ENCODE measurements at places on chromosomes 12 and 14.

GRCh38 chr12:55965941-55966407, at the start of gene PMEL:
TSS of gene PMEL (minus strand) at chr12:55966042. CDS start at chr12:55966011, 31 bp downstream.
- DNase-seq, result no peak

DNA sequence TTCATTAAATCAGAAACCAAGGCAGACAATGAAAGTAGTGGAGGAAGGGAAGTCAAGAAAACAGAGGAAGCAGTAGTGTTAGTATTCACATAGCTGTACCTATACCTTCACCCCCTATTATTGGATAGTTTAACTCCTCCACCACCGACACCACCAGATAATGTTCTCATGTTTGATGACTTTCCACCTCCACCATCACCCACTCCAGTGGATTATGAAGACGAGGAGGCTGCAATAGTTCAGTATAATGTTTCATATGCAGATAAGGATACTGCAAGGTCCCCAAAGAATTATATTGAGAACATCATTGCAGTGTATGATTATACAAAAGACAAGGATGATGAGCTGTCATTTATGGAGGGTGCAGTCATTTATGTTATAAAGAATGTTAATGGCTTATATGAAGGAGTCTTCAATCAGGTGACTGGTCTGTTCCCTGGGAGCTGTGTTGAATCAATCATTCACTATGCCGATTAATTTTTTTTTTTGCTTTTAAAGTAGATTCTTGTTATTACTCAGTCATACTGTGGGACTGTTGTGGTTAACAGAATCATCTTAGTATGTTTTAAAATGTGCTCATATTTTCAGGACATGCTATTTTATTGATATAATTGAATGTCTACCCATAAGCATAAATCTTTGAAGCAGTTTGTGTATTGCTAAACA, 32.2 kb upstream of the KTN1 start:
- DNase-seq, result no peak

- DNase-seq, result no peak
These were observed 304 bp downstream of the KCTD10 start for GRCh38 chr12:109476807-109477184.

DNA sequence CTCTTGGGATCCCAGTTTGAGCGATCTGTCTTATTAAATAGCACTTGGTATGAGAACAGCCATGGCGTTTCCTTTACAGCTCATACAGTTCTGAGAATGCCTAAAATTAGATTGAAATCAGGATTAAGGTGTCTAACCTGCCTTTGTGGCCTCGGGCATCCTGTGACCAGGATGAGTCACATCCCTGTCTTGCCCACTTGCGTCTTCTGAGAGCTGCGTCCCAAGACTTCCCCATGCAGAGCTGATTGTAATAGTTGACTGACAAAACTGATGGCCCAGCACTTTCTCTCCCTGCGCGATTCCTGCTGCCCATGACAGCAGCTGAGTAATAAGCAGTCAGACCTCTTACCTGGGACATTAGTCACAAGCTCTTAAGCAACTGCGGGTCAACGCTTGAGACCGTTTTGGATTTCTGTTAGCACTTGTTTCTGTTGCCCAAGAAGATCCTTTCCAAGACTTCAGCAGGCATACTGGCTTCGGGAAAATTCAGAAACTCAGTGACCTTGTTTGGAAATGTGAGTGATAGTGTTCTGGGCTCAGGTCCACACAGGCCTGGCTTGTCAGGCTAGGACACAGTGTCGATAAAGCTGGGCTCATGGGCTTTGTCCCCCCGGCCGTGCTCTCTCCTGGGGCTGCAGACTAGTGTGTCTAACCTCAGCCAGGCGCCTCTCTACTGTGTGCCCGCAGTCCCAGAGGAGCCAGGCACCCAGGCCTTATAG, 169.9 kb upstream of the HIF1A start:
- DNase-seq, result peak; percentile 27

DNA sequence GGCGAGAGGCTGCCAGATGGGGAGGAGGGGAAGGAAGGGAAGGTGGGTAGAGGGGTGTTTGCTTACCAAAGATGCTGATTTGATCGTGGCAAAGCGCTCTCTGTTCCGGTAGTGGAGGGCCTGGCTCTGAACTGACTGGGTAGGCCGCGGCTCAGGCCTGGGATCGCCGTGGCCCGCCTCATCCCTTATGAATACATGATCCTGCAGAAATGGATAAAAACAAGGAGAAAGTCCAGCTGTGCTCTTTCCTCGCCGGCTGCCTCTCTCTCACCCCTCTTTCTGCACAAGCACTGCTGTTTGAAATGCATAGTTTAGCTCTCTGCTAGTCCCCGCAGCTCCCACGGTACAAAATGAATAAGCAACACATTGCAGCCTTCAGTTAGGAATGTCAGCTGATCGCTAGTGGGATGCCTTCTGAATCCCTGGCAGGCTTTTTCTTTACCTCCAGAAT, 53.8 kb downstream of the PEBP1 start:
- no peak for DNase-seq

DNA sequence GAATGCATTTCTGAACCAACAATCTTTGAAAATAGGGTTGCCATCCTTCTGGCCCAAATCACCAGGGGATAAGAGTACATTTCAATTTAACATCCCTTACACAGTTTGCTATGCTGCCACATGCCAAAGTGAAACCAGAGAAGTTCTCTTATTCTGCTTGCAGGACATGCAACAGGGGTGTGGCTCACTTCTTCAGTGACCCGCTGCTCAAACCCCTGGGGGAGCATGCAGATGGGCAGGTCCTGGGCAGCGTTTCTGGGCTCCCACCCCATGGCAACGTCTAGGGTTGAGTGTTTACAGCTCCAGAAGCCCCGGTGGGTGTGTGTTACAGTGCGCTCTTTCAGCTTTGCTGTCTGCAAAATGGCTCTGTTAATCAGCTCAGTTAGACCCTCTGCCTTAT, 1306.3 kb upstream of the TMEM132C start:
- no peak for DNase-seq

DNA sequence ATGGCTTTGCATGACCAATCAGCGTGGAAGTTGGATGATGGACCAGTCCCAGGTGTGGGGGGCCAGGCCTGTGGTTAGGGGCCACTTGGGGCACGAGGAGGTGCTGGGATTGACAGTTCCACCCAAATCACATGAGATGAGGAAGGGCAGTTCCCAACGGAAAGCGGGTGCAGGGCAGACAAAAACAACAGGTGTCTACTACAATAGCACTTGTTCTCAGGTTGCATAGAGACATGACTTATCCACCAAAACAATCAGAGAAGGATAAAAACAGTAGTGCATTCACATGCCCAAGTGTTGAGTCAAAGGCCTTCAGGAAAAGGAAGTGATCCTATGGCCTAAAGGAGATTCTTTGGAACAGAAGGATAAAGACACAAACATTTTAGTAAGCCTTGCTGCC, 14.6 kb upstream of the EIF2B2 start:
- DNase-seq, result no peak

DNA sequence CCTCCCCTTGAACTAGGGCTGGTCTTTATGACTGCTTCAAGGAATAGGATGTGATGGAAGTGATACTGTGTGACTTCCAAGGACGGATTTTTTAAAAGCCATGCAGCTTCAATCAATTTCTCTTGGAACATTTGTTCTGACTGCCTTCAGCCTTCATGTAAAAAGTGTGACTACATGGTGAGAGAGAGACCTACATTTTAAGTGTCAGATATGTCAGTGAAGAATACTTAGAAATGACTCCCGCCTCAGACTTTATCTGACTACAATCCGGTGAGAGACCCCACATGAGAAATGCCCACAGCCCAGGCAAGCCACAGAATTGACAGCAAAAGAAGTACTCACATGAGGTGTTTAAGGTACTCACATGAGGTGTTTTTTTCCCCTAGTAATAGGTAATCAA, 295.3 kb downstream of the KCNC2 start:
- no peak for DNase-seq

- no peak for DNase-seq
These were observed 1.7 kb upstream of the TMEM119 start for GRCh38 chr12:108599541-108599940.

DNA sequence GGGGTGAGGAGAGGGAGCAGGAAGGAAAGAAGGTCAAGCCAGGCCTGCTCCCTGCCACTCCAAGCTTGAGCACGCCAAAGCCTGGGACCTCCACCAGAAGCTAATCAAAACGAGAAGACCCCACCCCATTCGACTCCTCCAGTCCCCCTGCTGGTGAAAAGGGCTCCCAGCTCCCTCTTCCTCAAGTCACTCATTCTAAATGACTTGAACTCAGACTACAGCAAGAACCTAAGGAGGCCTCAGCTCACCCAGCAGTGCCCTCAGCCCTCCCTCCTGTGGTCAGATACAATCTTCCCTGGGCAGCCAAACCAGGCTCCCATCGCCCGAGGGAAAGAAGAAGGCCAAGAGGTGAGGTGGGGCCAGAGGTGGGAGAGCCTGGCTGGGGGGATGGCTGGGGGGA, 17.4 kb downstream of the HDAC7 start:
- no peak for DNase-seq

DNA sequence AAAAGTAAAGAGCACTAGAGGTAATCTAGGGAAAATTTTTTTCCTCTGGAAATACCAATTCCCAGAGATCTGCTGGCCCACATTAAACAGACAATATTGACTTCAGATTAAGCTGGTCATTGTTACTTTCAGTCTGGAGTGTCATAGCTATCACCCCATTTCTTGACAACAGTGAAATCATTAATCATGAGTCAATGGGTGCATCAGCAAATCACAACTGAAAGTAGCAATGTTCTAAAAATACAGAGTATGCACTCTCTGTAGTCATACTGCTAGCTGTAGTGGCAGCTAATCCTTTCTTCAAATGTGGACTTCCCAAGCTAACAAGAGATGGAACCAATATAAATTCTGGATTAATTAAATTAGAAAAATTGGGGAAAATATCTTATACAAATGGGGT, 129.9 kb downstream of the CPNE8 start:
- DNase-seq, result no peak

DNA sequence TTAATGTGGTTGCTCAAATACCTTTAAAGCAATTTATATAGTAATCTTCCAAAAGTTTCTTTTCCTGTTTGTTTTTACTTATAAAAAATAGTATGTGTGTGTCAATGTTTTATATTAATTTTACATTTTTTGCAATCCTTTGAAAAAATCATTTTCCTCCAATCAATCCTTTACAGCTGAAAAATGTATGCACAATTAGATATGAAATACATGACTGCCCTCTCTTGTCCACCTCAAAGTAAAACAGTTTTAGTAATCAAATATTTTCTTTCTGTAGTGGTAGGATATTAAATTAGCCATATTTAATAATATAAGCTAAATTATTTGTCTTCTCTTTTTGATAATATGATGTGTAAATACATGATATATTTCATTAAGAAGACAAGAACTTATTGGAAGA, 269.9 kb downstream of the ADAMTS20 start:
- no peak for DNase-seq

GRCh38 chr12:58487678-58488161, 432.6 kb downstream of the LRIG3 start:
- DNase-seq, result no peak

- DNase-seq, result no peak
These were observed 13.8 kb downstream of the CCDC92 start for GRCh38 chr12:123958876-123959275.

DNA sequence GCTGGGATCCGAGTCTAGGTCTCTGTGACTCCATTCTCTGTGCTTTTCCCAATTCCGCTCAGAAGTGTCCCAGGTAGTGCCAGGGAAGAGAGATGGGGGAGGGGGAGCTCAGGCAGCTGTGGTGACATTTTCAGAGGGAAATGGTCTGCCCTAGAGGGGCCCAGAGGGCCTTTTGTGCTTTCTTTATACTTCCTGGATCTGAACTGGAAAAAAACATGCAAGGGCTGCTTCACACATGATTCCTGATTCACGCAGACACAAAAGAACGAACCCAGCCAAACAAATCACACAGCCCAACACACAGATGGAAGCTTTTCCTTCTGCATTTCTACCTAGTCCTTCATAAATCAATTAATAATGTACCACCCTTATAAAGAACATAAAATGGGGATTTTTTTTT, 26.5 kb downstream of the GPR68 start:
- no peak for DNase-seq

- no peak for DNase-seq
These were observed 241.3 kb upstream of the DAAM1 start for GRCh38 chr14:58947156-58947555.
